ENCODE measurements at places on chromosomes 7 and 10.

DNA sequence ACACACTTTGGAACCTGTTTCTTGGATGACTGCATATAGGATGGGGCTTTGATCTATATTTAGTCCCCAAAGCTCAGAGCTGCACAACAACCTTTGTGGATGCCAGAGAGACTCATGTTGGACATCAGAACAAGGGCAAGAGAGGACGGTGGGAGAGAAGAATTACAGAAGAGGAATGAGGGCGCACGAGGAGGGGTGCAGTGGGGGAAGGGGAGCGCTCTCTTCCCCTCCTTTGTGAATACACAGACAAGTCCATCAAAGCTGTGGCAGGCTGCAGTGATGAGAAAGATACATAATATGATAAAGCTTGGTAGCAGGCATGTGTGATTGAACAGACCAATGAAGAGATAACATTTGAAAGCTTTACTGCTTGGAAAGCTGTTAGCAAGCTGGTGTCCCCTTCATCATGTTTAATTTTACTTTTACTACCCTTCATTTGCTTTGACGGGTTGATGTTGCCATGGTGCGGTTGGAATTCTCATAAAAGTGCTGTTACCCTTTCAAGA is 857.8 kb downstream of the KCNMA1 start:
- no peak for DNase-seq

GRCh38 chr10:62961951-62962523 is 145.9 kb upstream of the EGR2 start:
- DNase-seq: no peak

- DNase-seq: no peak
Measured at GRCh38 chr10:104308439-104308903, 29.8 kb downstream of the ITPRIP start.

DNA sequence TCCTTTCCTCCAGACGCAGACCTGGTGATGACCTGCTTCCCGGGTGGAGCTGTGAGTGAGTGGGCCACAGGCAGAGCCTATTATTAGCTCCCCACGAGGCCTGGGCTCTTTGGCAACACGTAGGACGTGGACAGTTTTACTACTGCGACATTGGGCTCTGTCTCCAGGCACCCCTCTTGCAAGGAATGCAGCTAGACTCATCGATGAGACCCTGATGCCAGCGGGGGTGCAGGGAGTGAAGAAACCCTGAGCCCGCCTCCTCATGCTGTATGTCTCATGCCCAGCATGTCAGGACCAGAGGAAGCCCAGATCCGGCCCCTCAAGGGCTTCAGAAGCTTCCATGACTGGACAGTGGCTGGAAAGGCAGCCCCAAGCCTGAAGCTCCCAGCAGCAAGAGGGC is 161.9 kb downstream of the TCERG1L start:
- DNase-seq: no peak

DNA sequence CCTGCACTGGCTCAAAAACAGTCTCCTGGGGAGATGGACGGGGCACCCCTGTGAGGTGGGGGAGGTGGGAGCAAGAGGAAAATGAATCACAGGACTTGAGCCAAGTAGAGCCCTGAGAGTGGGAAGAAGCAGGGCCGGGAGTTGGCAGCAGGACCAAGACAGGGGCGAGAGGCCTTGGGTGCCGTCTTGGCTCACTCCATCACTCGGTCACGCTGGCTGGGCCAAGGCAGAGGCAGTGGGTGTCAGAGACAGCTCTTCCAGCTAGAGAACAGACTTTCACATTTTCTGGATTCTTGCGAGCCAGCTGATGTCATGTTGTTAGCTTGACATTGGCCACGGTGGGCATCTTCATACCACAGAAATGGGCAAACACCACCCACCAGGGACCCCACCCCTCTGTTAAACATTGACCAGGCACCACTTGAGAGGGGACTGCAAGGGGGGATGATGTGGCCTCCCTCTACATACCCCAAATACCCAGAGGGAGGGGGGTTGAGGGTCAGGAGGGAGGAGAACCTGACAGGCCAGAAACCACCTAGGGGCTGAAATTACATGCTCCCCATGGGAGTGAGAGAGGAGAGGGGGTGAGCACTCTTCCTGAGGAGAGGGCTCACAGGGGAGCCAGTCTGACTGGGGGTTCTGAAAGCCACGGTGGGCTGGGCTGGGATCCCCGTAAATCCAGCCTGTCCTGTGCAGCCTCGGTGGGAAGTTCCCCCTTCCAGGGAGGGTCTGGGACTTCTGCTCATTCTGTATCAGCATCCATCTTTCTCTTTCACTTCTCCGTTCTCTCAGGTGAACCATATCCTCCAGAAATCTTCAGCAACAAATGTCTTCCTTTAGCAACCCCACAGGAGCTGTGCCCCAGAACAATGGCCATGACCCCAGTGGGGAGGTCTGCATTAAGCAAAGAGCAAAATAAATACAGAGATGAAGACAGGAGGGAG is 19.6 kb downstream of the CAMK2B start:
- DNase-seq: no peak

DNA sequence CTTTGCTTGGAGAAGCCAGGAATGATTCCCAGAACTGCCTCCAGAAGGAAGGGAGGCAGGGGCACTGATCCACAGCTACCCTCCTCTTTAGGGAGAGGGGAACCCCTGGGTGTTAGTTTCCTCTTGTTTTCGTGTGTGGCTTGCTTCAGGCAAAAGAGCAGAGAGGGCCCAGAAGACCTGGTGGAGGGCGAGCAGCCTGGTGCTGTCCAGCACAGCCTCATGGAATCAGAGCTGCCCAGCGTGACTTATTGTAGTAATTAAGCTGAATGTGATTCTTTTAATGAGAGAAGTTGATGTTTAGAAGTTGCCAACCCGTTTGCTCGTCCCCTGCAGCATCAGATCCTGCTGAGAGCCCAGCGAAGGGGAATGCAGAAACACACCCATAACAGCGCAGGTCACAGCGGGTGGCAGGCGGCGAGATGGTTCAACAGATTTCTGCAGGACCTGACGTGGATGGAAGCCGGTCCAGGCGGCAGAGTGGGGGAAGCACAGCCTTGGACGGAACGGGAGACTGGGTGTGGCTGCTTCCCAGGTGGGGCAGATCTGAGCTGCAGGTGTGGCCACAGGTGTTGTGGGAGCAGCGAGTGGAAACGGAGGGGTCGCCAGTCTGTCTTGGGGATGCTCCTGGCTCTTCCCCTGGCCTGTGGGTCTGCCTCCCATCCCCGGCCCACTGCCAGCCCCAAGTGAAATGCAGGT is 53.7 kb upstream of the SHH start:
- DNase-seq: no peak

- DNase-seq: no peak
Measured at GRCh38 chr10:122561212-122561611, 658 bp downstream of the DMBT1 start.

- DNase-seq: no peak
Measured at GRCh38 chr7:117872561-117873309, 506 bp downstream of the CTTNBP2 start.

DNA sequence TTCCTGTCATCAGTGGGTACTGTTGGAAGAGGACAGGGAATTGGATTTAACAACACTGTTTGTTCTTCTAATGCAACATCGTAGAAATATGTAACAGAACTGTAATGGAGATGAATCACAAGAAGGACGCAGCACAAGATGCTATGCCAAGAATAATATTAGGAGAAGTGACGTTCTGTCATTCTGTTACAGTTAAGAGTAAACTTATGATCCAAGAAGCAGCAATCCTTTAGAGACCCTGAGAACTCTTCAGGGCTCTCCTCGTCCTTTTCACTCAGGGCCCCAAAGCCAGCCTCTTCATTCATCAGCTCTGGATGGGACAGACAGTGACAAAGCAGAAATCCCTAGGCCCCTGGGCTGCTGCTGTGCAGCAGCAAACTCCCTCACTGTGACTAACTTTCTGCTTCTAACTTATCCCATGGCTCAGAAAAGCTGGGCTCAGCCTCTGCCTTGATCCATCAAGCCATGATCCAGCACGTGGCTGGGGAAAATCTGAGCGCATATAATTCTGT is 8.7 kb upstream of the IL6 start:
- no peak for DNase-seq

DNA sequence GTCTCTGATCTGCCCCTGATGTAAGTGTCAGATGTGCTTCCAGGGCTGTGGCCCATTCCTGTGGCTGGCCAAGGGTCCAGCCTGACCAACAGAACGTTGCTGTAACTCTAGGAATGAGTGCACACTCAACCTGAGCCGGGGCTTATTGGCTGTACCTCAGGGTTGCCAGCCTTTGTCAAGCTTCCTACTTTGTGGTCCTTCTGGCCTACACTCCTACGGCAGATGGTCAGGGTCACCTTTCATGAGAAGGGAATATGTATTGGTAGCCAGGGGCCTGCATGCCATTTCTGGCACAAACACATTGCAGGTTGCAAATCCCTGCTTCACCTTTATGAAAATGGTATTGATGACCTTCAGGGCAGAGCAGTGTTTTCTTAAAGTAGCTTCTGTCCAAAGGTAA is 64.5 kb downstream of the MTURN start:
- DNase-seq: no peak

DNA sequence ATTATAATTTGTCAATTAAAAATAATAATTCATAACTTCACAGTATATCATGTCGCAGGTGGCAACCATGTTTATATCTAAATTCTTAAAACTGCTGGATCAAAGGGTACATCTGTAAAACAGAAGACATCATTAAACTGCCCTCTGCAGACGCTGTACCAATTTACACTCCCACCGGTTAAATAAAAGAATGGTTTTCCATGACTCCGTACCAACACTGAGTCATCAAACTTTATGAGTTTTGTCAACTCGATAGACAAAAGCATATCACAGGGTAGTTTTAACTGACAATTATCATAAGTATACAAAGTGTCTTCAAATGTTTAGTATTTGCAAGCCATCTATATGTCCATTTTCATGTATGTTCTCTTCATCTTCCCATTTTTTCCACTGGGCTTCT is 5.7 kb upstream of the GSTK1 start:
- DNase-seq: no peak

DNA sequence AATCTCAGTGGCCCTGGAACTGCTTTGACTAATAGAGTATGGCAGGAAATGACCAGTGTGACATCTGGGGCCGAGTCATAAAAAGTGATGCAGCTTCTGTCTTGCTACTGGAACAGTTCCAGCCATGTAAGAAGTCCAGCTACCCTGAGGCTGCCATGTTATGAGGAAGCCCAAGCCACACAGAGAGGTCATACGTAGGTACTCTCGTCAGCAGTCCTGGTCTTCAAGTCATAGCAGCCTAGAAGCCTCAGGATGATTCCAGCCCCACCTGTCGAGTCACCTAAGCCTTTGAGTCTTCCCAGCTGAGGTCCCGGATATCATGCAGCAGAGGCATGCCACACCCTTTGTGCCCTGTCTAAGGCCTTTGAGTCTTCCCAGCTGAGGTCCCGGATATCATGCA is 92.1 kb downstream of the PPP1R3C start:
- DNase-seq: no peak

GRCh38 chr7:44324204-44324480 is 1.3 kb downstream of the CAMK2B start:
- DNase-seq: no peak

DNA sequence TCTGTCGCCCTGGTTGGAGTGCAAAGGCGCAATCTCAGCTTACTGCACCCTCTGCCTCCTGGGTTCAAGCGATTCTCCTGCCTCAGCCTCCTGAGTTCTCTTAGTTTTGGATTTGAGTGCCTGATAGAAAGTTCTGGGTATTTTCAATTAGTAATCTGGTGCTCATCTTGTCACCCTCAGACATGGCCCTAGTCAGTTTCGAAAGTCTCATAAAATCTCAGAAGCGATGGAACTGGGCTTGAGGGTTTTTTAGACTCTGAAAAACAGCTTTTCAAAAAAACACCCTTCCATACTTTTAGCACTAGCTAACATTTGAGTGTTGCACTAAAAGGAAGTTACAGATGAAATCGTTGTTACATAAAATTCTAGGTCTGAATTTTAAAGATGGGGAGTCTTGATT is 9.4 kb upstream of the PIP4K2A start:
- DNase-seq: no peak

DNA sequence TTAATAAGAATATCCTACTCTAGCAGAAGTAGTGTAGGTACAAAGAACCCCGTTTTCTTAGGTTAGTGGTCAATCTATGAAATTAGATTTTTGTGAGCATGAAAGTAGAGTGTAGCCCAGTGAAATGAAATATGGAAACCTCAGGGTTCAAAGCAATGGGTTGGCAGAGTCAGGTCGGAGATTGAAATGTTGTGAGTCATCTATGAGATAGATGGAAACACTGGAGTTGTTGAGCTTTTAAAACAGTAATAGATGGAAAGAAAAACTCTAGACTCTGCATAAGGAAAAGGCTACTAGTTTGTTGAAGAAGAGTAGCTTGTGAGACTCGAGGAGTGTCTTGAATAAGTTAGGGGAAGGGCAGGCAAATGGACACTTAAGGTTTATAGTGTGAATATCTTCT is 251.9 kb downstream of the EXOC4 start:
- no peak for DNase-seq

DNA sequence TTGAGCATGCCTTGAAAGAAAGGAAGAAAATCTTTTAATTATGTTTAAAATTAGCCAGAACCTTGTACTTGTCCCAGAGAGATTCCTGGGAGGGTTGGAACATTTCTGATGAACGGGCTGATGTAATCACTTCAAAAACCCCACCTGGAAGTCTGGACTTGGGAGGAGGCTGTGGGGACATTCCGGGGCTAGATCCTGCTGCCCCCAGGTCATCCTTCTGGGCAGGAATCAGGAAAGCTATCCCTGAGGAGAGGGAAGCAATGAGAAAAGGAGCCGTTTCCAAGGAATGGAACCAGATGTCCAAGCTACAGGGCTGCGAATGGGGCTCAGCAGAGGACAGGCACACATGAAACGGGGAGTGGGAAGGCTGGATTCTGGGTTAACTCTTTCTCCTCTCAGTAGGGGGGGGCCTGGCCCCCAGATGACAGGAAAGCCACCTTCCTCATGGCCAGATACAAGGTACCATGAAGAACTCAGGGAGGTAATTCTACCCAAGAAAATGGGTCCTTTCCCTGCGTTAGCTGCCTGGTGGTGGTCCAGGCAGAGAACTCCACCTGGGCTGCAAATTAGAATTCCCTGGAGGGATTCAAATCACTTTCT is 280.1 kb downstream of the TCF7L2 start:
- no peak for DNase-seq

DNA sequence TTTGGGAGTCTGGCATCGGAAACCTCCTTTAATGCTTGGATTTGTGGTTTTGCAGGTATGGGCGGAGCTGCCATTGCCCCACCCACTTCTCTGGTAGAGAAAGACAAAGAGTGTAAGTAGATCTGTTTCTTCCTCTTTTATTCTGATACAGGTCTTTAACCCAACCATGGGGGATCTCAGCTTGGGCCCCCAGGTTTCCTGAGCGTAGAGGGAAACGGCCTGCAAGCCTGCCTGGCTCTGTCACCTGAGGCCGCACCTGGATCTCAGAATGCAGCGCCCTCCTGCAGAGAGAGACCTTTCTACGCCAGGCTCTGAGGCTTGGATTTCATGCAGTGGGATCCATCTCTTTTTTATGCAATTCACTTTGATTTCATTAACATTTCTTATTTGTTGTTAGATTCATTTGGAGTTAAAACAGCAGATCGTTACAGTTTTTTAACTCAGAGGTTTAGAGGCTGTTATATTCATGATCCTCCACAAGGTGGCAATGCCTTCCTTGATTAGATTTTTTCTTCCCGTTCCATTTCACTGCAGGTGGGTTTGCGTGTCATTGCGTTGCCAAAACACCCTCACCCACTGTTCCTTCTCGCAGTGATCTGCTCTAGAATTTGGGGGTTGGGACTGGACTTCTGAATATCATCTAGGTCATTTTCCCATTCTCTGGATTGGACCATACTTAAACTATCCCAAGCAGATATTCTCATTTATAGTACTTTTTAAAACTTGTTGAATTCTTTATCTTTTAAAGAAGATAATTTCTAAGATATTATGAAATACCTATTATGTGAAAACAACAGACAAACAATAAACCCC is 20.0 kb downstream of the RBM17 start:
- no peak for DNase-seq

All from GM12892 (cell line).